AG04449 (cell line): ENCODE measurements at places on chromosomes 12 and 14.

GRCh38 chr12:53965281-53966084 lies 7.4 kb upstream of the HOXC11 start:
- no peak for DNase-seq

DNA sequence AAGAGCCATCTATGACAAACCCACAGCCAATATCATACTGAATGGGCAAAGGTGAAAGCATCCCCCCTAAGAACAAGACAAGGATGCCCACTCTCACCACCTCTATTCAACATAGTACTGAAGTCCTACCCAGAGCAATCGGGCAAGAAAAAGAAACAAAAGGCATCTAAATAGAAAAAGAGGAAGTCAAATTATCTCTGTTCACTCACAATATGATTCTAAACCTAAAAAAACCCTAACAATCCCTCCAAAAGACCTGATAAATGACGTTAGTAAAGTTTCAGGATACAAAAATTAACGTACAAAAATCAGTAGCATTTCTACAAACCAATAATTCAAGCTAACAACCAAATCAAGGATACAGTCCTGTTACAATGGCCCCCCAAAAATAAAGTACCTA lies 26.9 kb downstream of the MDM1 start:
- no peak for DNase-seq

GRCh38 chr14:55739967-55740648 lies 160.1 kb downstream of the KTN1 start:
- no peak for DNase-seq

GRCh38 chr12:13278249-13278787 lies 81.8 kb downstream of the EMP1 start:
- DNase-seq, result no peak
